ENCODE measurements at places on chromosomes 3 and 15.
A peak's percentile ranks its signal among the peaks of the same experiment; 100 is the strongest.

GRCh38 chr3:123272547-123272946, 70.8 kb downstream of the SEC22A start:
- no peak for DNase-seq

DNA sequence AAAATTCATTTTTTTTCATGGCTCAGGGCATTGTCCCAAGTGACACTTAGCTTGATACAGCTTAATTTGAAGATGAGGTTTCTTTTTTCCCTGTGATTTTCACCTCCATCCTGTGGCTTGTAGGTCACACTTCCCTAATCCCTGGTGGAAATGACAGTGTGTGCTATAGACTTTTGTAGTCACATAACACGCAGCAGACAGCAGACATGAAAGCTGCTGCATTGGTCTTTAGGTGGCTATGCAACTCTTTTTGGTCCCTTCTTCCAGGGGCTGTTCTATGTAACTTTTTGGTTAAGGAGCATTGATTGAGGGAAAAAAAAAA, 38.8 kb downstream of the TRAK1 start:
- DNase-seq = no peak

- DNase-seq = no peak
Measured at GRCh38 chr15:101326462-101327146, 31.6 kb upstream of the SNRPA1 start.

- DNase-seq = no peak
Measured at GRCh38 chr3:60841355-60841754, 409.9 kb downstream of the FHIT start.

DNA sequence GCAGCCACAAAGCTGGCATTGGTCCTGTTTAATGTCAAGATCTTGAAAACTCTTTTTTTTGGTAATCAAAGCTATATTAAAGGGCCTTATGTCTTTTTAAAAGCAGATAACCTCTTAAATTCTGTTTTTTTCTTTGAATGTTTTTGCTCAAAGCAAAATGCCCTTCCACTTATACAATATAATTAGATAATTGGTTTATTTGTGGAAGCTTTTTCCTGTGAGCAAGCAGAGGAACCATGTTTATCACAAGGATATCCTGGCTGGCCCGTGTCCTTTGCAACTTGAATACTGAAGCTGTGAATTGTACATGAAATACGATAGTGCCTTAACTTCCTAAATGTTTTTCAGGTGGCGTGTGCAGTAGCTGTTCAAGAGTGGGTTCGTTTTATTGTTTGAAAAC, 2.6 kb downstream of the ST3GAL6 start:
- no peak for DNase-seq

GRCh38 chr15:99845009-99845408, 111.8 kb upstream of the LYSMD4 start:
- DNase-seq = no peak

DNA sequence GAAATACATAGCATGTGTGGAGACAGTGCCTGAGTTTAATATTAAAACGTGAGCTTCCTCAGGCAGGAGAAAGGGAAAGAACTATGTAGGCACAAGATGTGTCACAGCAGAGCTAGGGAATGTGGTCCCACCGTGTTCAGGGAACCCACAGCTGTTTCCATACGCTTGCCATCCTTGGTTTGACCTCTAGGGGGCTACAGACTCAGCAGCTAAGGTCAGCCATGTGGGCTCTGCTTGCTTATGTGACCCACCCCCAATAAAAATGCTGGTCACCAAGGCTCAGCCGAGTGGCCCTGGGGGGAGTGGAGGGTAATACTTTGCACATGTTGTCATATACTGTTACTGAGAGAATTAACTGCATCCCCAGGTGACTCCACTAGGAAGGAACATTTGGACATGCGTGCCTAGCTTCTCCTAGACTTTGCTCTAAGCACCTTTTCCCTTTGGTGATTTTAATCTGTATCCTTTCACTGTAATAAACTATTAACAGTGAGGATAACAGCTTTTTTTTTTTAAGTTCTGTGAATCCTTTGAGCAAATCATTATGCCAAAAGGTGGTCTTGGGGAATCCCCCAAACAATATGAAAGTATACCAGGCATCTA, 3.3 kb downstream of the TUBGCP5 start:
- peak; percentile 60 for DNase-seq

GRCh38 chr3:117921411-117921810, 1113.2 kb downstream of the IGSF11 start:
- no peak for DNase-seq

DNA sequence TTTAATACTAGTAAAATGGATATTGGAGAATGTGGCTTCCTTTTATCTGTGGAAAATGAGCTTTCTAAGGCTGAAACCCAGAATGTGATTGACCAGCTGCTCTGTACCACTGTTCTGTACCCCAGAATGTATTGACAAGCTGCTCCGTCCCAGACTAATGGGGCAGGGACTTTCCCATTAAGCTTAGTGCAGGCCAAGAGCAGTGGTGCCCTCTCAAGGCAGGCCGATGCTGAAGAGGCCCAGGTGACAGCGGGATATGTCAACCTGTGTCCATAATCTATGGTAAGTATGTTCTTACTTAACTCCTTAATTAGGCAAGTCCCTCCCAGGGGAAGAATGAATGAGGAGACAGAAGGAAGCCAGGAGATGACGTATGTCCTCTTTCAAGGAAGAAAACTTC, 31.1 kb downstream of the SGO1 start:
- no peak for DNase-seq

DNA sequence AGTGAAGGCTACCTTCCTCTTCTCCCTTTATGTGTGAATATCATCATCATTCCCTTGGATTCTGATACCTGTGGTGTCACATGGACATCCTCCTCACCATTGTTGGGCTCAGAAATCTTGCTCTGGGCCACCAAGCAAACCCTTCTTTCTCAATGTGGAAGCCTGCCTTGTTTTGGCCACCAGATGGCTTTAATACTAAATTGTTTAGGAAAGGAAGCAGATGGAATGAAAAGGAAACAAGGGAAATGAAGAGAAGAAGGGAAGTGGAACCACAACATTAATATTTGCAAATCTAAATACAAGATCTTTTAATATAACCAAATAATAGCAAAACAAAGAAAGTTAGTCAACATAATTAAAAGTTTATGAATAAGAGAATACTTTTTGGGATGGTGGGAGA, 14.0 kb downstream of the FAM227B start:
- DNase-seq = no peak

GRCh38 chr15:38878926-38879325, 314.3 kb upstream of the RASGRP1 start:
- peak; percentile 30 for DNase-seq

DNA sequence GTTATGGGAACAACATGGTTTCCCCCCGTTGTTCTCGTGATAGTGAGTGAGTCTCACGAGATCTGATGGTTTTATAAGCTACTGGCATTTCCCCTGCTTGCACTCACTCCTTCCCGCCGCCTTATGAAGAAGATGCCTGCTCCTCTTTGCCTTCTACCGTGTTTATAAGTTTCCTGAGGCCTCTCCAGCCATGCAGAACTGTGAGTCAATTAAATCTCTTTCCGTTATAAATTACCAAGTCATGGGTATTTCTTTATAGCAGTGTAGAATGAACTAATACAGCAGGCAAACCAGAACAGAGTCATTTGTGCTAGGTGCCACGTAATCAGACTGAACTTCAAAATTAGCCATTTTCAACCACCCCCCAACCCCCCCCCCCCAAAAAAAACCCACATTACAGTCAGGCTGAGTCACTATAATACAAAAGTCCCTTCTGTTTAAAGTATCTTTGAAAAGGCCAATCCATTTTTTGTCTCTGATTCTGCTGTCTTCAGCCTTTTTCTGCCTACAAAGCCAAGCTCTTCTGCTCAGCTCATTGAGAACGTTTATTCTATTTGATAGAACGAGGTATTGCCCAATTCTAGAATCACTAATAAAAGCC, 4.1 kb downstream of the OR4F6 start:
- no peak for DNase-seq

- DNase-seq = no peak
Measured at GRCh38 chr3:132344666-132345280, 27.6 kb downstream of the ACP3 start.

DNA sequence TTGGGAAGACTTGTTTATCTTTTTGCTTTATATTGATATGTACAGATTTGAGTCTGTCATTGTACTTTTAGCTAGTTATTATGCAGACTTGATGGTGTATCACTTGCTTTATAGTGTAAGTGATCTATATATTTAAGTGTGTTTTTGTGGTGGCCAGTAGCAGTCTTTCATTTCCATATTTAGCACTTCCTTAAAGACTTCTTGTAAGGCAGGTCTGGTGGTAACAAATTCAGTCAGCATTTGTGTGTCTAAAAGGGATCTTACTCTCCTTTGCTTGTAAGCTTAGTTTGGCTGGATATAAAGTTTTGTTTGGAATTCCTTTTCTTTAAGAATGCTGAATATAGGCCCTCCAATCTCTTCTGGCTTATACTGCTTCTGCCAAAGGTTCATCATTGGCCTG, 322.5 kb upstream of the EPHA6 start:
- no peak for DNase-seq

DNA sequence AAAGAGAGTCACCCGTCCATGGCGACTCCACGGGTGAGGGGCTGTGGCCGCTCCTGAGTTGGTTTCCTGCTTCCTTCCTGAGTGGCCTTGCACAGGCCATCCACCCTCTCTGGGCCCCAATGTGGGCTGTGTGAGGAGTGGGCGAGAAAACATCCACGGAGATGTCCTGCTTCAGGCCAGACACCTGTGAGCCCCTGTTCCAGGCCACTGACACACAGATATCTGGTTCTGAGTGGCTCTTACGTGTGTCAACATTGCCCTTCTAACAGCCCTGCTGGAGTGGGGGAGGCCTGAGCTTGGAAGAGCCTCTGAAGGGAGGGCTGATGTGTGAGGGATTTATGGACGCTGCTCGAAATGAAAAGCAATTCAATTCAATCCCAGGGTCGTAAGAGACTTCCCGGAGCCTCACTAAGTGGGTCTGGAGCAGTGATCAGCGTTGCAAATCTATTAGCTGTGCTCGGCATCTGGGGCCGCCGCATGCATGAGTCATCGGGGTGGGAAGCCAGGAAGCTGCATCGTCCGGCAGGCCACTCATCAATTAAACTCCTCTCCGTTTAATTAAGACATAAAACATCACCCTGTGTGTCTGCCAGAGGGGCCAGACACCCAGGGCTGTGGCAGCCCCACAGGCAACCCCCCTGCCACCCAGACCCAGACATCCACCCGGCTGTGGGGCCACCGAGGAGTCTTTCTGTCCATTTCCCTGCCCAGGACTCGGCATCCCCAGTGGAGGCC, 20.0 kb upstream of the PRR23E start:
- no peak for DNase-seq

DNA sequence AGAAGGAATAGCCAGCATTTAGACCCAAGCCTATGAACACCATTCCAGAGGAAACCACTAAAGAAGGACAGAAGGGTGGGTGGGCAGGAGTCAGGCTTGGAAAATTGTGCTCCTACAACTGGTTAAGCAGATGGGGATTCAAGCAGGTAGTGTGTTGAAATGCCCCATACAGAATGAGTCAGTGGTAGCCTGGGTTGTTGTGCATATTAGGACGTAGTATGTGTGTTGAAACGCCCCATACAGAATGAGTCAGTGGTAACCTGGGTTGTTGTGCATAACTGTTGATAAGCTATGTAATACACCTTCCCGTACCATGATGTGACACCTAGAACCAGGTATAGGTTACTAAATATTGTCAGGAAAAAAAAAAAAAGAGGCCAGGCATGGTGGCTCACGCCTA, 34.0 kb downstream of the MINDY4B start:
- no peak for DNase-seq

DNA sequence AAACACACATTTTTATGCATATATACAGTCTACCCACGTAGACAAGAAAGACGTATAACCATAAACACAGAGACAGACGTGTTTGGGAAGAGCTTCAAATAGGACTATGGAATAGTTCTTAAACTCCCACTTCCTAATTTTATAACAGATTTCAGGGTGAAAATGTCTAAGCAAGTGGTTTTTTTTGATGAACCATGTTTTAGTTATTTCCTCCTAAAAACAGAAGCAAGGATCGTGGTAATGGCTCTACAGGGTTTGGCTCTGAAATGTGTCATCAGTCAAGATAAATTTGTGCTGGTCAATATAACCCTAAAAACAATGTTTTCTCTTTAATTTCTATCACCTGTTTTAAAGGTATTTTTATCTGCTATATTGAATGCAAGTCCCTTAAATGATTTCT, 58.2 kb downstream of the FMN1 start:
- no peak for DNase-seq

DNA sequence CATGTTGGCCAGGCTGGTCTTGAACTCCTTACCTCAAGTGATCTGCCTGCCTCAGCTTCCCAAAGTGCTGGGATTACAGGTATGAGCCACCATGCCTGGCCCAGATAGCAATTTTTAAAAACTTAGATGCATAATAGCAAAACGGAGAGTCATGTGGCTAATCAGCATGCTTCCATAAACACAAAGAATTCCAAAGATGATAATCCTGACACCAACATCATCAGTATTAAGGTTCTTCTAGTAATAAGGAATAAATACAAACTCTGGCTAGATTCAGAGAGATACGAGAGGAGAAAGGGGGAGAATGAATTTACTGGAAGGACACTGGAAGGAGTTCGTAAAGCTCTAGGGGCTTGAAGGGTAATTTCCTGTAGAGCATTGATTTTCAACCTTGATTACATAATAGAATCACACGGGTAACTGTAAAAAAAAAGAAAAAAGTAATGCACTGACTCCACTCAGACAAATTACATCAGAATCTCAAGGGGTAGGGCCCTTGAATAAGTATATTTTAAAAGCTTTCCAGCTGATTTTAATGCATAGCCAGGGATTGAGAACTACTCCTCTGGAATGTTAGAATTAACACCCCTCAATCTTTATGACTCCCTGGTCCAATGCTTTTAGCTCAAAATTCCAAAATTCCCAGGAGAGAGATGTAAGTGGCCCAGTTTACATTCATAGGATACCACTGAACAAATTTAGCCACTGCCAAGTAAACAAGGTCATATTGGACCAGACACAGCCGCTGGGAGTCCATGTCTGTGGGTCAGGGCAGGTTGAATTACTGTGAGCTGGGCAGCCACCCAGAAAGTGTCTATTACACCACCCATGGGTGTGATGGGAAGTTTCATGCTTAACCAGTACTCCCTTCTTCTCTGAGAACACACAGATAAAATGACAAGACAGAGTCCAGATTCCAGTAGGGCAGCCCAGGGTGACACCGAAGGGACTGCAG, 243.9 kb downstream of the TBL1XR1 start:
- peak; percentile 35 for DNase-seq

DNA sequence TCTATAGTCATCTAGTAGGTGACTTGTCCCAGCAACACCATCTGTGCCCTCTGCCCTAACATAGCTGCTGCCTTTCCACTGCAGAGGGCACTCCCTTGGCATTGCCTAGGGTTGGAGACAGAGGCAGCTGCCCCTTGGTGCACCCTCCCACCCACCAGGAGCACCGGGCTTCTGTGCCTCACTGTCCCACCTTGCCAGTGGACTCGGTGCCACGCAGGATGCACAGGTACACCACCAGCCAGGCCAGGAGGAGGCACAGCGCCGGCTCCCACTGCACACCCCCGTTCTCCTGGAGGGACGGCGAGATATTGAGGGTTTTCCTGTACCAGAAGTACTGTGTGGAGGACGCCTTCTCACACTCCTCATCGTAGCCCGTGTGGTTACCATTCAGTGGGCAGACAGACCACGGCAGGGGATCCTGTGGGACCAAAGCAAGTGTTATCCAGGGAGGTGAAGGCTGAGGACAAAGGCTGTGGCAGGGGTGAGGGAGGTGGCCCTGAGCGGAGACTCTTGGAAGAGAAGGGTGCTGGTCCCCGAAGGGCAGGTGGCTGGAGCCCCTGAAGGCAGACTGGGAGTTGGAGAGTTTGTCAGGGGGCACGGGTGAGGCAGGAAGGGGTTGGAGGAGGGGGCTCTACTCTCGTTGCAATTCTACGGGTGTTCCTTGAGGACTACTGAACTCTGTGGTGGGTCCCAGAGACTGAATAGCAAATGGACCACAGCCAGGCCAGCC, 20.6 kb downstream of the SLC6A20 start:
- no peak for DNase-seq
